ENCODE measurements at places on chromosomes 2 and 18.

DNA sequence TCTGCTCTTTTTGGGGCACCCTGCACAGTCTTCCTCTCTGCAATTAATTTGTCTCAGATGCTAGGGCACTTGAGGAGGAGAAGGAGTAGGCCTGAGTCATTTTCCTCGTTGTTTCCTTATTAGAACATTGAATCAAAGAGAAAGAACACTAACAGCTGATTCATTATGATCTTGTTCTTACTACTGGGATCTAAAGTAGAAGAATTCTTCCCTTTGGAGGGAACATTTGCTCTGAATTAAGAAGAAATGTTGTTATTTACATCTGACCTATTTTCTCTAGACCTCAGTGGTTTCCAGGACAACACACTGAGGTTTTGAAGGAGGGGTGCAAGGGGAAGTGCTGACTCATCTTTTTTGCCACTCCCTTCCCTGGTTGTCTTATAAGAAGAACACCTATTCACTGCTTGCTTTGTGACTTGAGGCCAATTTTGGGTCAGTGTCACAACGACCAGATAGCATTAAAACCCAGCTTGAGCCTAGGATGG, 24.3 kb upstream of the STAT1 start:
- peak; percentile 46 for DNase-seq

GRCh38 chr2:152055366-152056108, 43.3 kb downstream of the CACNB4 start:
- DNase-seq: no peak

GRCh38 chr2:65545837-65546805, 113.7 kb upstream of the SPRED2 start:
- no peak for DNase-seq

DNA sequence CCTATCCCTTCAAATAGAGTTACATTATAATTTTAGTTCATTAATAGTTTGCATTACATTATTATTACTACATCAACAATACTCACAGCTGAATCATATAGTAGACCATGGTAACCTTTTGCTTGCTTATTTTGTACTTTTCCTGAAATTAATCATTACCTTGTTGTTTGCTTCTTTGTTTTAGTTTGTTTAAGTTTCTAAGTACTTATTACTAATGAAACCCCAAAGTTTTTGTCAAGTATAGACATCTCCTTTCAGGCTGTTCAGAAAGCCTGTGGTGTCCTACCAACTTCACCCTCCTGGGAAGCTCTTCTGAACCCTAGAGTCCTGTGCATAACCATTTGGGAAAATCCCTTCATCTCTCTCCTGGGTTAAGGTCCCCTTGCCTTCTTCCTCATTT, 43.5 kb upstream of the LAPTM4A start:
- no peak for DNase-seq

DNA sequence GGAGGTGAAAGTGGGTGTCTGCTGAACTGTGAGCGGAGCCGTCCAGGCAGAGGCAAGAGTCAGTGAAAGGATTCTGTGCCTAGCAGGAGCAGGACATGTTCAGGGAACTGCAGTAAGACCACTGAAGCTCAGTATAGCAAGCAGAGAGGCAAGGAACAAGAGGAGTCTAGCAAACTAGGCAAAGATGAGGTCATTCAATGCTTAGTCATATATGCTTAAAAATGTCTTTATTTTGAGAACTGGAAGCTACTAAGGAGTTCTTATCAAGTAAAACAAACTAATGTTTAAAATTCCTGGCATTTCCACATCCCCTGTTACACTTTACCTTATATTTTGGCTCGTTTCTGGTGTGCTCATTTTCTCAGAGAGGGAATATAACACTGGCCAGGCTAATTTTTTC, 913.4 kb downstream of the CBLN2 start:
- DNase-seq: no peak

GRCh38 chr2:176149481-176149938, 1.8 kb upstream of the HOXD4 start:
- no peak for DNase-seq

Measured in activated naive CD4-positive, alpha-beta T cell treated with Interleukin-2 at 50 U/mL for 16 hours (primary cell).